ENCODE measurements at places on chromosomes 3 and 15. TPM values are rescaled to one million over a fixed set of nuclear protein-coding genes. Genes with fewer than 3 reads are reported as not detected.

SERPINI2 gene
- 0.74 TPM for total RNA-seq

DNA sequence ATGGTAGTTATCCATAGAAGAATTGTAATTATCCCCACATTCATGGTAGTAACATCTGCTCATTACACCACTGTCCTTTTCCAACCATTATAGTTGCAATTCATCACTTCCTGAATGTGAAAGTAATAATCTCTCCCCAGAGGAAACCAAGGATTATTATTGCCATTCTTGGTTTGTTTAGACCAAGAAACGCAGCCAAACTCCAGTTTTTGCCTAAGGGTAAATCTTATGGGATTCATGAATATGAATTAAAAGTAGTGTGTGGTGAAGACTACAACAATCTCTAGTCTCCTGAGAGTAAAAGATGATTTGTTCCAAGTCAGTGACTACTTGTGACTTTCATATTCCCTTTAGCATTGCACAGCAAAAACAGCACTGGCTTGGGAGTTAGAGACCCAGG lies 45.7 kb upstream of the ABI3BP start:
- H3K4me1 ChIP-seq: no peaks in the 10 kb centered on the region
- no peak overlapping the region for H3K4me3 ChIP-seq
- no peak for DNase-seq
- no peaks in the 10 kb centered on the region for H3K27me3 ChIP-seq
- no peak overlapping the region for H3K27ac ChIP-seq

DNA sequence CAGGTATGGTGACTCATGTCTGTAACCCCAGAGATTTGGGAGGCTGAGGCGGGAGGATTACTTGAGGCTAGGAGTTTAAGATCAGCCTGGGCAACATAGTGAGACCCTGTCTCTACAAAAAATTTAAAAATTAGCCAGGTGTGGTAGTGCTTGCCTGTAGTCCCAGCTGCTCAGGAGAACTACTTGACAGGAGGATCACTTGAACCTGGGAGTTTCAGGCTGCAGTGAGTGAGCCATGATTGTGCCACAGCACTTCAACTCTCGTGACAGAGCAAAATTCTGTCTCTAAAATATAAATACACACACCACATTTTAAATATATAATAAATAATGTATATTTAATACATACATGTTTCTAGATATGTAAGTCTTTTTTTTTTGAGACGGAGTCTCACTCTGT lies 53.5 kb upstream of the TEX264 start:
- no peak overlapping the region for H3K27ac ChIP-seq
- H3K36me3 ChIP-seq: no peaks in the 10 kb centered on the region
- no peaks in the 10 kb centered on the region for H3K27me3 ChIP-seq
- no peaks in the 10 kb centered on the region for H3K4me1 ChIP-seq

DNA sequence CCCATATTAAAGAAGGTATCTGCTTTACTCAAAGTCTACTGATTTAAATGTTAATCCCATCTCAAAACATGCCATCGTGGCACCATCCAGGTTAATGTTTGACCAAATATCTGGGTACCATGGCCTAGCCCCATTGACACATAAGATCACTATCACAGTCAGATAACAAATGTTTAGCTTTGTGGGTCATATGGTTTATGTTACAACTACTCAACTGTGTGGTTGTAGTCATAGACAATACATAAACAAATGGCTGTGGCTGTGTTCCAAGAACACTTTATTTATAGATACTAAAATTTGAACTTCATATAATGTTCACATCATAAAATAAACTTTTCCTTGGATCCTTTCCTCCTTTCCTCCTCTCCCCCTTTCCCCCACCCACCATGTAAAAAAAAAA lies 9.8 kb upstream of the SNRPN start:
- no peak overlapping the region for H3K4me3 ChIP-seq
- no peaks in the 10 kb centered on the region for H3K4me1 ChIP-seq
- H3K27ac ChIP-seq: no peak overlapping the region
- no peaks in the 10 kb centered on the region for H3K36me3 ChIP-seq
- DNase-seq: no peak

- H3K4me3 ChIP-seq: no peak overlapping the region
- no peak for DNase-seq
- H3K27me3 ChIP-seq: no peaks in the 10 kb centered on the region
- no peaks in the 10 kb centered on the region for H3K4me1 ChIP-seq
- no peak overlapping the region for H3K27ac ChIP-seq
Measured at GRCh38 chr3:134066651-134067530, 37.2 kb upstream of the SLCO2A1 start.

All from naive thymus-derived CD4-positive, alpha-beta T cell (primary cell).